ENCODE measurements at places on chromosomes 2 and 18. TPM values are rescaled to one million over a fixed set of nuclear protein-coding genes. Genes with fewer than 3 reads are reported as not detected.

- no peak for DNase-seq
- no peak overlapping the region for H3K4me3 ChIP-seq
- H3K27ac ChIP-seq: no peak overlapping the region
- H3K36me3 ChIP-seq: no peaks in the 10 kb centered on the region
- H3K27me3 ChIP-seq: no peaks in the 10 kb centered on the region
- no peaks in the 10 kb centered on the region for H3K4me1 ChIP-seq
Measured at GRCh38 chr2:118670838-118671237, 176.6 kb downstream of the EN1 start.

DNA sequence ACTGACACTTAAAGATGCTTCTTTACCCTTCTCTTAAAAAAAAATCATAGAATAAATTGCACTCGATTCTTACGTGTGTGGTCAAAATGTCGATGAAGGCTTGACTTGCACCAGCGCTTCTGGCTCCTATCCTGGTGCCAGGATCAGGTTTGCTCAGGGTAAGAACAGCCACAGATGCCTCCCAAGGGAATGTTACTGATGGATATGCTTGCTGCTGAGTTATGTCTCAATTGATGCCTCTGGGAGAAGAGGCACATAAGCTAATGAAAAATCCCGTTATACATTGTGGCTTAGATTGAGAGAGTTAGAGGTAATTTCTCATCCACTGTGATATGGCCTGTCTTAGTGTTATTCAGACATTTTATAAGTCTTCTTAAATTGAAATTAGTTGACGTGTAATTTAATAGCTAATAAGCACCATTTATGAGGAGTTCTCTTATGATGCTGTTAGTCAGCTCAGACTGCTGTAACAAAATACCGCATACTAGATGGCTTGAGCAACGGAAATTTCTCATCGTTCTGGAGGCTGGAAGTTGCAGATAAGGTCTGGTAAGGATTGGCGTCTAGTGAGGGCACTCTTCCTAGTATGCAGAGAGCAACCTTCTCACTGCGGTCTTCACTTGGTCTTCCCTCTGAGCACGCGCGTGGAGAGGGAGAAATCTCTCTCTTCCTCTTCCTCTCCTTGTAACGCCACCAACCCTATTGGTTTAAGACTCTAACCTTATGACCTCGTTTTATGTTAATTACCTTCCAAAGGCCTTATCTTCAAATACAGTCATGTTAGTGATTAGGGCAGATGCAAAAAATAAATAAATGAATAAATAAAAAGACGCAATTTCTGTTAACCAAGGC, 116.6 kb upstream of the NOSTRIN start:
- H3K36me3 ChIP-seq: no peaks in the 10 kb centered on the region
- H3K27me3 ChIP-seq: no peaks in the 10 kb centered on the region
- H3K27ac ChIP-seq: no peak overlapping the region
- H3K4me1 ChIP-seq: no peaks in the 10 kb centered on the region
- no peak for DNase-seq
- no peak overlapping the region for H3K4me3 ChIP-seq

Gene ROCK2
- total RNA-seq: 87.1 TPM

Gene UGT1A3
- total RNA-seq: not detected

Gene HOXD11
- not detected for total RNA-seq

GRCh38 chr2:55883829-55884228, 39.8 kb downstream of the EFEMP1 start:
- no peak for DNase-seq
- no peak overlapping the region for H3K4me3 ChIP-seq
- no peak overlapping the region for H3K27ac ChIP-seq
- no peaks in the 10 kb centered on the region for H3K4me1 ChIP-seq
- H3K36me3 ChIP-seq: no peaks in the 10 kb centered on the region

Gene VWC2L
- 0.15 TPM for total RNA-seq

DNA sequence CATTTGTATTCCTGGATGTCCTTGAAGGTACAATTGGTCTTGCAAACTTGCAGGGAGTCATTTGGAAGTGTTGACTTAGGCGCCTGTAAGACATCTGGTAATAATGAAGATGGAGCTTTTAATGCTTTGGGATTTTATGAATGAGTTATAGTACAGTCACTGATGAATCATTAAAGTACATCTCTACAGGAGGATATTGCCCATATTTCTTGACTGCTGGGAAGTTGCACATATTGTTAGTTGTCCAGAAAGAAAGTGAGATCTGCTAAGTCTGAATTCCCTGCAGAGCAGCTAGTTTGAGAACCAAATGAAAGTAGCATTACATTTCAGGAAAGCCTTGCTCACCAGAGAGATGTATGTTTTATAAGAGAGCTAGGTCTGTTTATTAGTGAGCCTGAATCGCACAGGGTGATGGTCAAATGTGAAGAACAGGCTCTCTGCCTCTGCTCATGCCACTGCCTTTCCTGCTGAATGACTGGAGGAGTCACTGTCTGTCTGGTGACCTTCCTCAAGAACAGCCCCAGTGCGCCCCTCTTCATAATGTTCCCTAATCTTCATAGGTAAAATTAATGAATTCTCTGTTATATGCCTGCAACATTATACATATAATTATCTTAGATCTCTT, 138.9 kb upstream of the KLHL14 start:
- DNase-seq: no peak
- H3K4me3 ChIP-seq: no peak overlapping the region
- H3K27me3 ChIP-seq: no peaks in the 10 kb centered on the region

DNA sequence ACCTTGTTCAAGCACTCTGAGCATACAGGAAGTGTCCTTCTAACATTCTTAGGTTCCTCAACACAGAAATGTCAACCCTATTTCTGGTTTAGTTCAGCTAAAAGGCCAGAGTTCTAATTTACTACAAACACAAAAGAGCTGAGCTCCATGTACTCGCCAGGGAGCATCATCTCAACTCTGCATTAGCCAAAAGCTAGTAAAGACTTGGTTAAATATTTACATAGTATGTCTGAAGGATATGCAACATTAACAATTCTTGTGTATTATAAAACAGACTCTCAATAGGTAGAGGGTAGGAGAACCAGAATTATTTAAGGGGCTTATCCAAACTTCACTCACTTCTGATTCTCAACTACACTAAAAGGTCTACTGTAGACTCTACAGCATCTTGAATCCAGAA, 154.6 kb downstream of the THADA start:
- H3K27me3 ChIP-seq: no peaks in the 10 kb centered on the region
- H3K36me3 ChIP-seq: no peaks in the 10 kb centered on the region
- no peak overlapping the region for H3K27ac ChIP-seq
- H3K4me3 ChIP-seq: no peak overlapping the region
- H3K4me1 ChIP-seq: no peaks in the 10 kb centered on the region

All from breast epithelium (tissue), 4 donors.